HS-5 (cell line): ENCODE measurements at places on chromosomes 2 and 18.

DNA sequence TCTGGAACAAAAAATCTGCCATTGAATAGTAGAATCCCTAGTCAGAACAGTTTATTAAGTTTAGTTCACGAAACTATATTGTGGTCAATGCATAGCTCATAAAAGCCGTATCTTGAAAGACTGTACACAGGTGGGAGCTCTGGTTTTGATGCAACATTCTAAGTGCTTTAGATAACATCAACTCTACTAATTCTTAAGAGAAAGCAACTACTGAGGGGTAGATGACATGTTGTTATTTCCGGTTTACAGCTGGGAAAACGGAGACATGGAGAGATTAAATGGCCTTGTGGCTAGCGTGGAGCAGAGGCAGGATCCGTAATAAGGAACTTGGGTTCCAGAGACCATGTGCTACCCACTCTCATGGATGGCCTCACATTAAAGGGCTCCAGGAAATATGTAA, 4.2 kb upstream of the ITGA6 start:
- no peak for DNase-seq

GRCh38 chr2:223082706-223083105, 30.7 kb downstream of the KCNE4 start:
- no peak for DNase-seq

- no peak for DNase-seq
These were observed 76.6 kb downstream of the ALK start for GRCh38 chr2:29844713-29845326.

GRCh38 chr18:26700201-26700600, 151.8 kb upstream of the KCTD1 start:
- no peak for DNase-seq

DNA sequence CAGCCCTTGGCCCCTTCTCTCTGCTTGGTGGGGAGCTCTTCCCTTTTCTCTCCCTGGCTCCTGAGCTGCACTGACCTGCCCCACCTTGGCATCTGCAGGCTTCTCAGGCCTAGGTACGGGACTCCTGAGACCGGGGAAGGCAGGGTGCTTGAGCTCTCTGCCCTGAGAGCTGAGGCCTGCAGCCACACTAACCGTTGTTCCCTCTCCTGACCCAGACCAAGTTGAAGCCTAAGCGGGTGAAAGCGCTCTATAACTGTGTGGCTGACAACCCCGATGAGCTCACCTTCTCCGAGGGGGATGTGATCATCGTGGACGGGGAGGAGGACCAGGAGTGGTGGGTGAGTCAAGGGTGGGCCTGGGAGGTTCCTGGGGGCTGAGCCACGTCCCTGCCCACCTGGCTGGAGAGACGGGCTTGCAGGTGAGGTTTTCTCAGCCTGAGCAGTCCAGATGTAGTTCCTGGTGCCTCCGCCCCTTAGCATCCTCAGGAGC, 22.2 kb downstream of the ITGB1BP1 start:
- DNase-seq, result no peak

DNA sequence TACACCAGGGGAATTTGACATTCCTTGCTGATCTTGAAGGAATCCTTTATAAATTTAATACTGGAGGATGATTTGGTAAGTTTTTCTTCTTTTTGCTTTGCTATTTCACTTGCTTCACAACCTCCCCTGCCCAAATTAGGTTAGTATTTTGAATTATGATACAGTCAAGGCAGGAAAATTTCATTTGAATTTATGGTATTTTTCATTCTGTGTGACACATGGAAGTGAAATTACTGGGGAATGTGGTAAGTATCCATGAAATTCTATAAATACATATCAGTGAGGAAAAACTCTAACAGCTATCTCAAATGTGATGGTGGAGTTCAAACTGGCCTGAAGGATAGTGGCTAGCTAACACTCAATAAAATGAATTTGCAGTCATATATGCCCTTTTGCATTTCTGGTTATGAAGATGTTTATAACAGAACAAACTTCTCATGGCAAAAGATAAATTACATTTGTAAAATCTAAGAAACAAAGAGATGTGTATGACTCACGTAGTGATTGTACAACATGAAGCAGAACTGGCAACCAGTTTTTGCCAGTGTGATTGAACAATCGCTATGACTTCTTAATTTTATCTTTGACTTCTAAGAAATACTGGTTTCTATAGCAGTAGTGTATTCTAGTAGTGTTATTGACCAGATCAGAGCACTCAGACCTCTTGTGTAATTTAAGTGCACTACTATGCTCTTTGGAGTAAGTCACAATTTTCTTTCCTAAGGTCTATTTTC, 152.6 kb downstream of the IKZF2 start:
- DNase-seq, result peak; percentile 14

DNA sequence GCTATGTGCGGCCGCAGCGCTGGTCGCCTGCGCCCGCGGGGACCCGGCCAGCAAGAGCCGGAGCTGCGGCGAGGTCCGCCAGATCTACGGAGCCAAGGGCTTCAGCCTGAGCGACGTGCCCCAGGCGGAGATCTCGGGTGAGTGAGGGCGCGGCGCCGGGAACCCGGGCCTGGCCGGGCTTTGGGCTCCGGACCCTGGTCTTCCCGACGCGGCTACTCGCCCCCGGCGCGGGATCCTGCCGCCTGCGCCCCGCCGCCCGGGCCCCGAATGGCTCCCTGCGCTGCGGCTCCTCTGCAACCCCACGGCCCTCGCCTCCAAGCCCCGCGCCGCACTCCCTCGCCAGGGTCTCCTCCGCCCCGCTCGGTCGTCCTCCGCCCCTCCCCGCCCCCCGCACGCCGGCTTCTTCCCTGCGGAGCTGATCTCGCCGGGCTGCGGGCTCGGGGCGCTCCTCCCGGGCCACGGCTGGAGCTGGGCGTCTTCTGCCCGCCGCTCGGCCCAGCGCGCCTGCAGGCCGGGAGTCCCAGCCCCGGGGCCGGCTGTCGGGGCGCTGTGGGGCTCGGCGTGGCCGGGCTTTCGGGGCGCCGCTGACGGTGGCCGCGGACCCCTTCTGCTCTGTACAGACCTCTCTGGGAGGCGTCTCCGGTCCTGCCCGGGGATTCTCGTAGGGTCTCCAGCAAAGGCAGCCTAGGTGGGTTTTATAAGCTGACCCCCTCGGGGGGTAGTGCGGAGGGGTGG, 652 bp downstream of the GPC1 start:
- DNase-seq, result no peak

- DNase-seq, result no peak
These were observed 65.2 kb downstream of the SRD5A2 start for GRCh38 chr2:31515586-31515985.

- no peak for DNase-seq
These were observed 8.3 kb downstream of the NEMP2 start for GRCh38 chr2:190526105-190526750.

DNA sequence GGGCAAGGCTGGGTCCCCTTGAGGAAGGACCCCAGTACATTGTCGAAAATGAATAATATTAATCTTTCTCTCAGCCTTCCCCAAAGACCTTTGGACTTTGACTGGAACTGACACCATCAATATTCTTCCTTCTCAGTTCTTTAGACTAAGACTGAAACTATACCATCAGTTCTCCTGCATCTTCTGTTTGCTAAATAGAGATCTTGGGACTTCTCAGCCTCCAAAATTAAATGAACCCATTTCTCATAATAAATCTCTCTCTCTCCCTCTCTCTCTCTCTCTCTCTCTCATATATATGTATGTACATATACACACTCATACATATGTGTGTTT, 39.7 kb upstream of the VRK2 start:
- DNase-seq, result no peak

DNA sequence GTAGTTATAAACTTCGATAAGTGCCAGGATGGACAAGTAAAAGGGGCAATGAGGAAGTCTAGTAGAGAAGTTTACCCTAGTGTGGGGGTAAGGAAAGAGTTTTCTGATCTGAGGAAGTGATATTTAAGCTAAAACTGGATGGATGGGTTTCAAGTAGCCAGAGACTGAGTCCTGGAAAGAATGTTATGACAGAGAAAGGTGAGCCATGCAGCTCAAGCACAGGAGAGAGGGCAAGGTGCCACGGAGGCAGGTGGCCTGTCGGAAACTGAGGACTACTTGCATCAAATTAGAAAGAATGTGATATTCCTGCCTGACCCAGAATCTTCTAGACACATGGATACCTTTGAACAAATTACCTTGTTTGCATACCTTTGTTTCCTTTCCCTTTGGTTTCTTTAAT, 26.5 kb downstream of the NMUR1 start:
- no peak for DNase-seq
